ENCODE measurements at places on chromosomes 2 and 18.

- no peak for DNase-seq
Observed at GRCh38 chr2:190569994-190570755, 35.7 kb upstream of the NEMP2 start.

- DNase-seq = peak; percentile 51
Observed at GRCh38 chr2:187614756-187615155, 60.5 kb upstream of the TFPI start.

DNA sequence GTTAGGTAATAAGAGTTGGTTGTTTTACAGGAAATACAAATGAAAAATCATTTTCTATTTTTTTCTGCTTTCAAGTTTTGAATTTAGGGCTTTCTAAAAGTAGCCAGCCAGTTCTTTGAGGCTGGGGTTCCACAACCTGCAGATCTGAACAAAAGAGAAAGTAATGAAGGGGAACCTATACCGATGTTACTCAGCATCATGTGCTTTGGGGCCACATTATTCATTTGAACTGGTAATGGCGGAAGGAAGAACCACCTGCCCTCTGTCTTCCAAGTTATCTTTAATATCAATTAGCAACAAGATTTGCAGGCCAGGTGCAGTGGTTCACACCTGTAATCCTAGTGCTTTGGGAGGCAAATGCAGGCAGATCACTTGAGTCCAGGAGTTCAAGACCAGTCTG is 12.9 kb upstream of the MRO start:
- no peak for DNase-seq

DNA sequence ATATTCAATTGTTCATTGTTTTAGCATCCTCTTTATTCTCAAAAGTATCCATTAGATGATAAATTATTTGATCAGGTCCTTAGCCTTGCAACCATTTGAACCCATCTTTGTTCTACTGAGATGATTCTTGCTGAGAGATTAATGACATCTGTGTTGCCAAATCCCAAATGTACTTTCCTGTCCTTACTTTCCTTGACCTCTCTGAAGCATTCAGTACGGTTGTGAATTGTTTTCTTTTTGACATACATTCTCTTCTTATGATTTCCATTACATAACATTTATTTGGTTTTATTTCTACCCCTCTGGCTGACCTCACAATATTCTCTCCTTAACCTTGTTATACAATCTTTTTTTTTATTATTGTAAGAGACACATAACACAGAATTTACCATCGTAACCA is 1058.6 kb upstream of the CNTNAP5 start:
- DNase-seq = no peak

DNA sequence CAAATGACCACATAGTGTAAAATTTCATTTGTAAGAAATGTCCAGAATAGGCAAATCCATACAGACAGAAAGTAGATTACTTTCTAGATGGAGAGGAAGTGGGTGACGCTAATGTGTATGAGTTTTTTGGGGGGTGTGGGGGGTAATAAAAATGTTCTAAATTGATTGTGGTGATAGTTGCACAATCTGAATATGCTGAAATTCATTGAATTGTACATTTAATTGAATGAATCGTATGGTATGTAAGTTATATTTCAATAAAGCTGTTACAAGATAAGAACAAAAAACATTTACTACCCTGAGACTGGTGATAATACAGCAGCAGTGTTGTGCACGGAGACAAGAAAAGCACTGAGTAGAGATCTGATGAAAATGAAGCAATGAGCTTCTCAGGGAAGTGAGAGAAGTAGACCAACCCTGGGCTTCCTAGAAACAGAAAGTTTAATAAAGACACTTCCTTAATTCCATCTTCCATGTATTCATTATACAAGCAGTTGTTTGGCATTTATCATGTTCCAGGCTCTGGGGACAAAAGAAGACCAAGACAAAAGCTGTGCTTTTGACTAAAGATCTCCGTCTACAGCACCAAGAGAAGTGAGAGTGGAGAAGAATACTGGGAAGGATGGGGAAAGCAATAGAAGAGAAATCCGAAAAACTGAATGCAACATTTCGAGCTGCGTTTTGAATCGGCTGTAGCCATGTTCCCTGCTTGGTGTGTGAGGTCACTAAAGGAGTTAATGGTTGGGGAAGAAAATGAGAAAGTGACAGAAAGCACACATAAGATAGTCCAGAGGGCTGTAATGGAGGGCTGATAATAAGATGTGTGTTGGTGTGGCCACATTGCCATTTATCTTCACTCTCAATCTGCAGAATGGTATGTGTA is 1.8 kb upstream of the PDE11A start:
- DNase-seq = no peak

DNA sequence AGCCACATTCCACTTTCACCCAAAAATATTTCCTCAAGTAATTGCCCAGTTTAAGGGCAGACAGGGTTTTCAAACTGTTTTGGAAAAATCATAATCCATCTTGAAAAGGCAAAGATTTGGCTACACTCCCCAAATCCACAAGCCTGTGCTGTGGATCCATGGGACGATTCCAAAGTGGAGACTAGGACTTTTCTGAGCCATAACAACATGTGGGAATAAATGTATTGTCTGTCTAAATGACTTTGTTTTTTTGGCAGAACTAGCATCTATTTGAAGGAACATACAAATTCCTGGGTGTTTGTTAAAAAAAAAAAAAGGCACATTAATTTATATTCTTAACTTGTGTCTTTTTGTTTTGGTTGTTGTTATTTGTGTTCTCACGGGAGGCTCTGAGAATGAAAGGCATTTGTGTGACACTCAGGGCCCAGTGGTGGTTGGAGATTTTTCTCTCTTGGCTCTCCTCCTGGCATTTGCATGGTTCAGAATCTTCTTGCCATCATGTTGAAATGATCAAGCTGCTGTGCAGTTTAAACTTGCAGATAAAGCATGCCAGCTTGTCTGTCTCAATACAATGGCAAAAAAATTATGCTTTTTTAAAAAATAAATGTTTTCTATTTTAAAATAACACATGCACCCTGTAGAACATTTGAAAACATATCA is 277.4 kb downstream of the EN1 start:
- no peak for DNase-seq

DNA sequence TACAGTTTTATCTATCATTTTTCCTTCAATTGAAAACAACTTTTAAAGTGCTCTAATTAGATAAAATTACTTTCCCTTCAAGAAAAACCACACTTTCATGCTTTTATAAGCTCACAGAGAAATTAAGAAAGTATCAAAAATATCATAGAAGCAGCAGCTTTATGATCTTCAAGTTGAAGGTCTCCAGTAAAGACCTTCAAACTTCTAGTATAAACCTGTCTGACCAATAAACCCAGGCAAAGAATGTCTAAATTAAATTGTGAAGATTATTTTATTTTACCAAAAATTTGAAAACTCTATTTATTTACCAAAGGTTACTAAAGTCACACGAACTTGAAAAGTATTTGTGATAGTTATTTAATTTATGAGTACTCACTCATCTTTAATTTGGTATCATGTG is 9.3 kb upstream of the SCTR start:
- no peak for DNase-seq

GRCh38 chr2:128492966-128493811 is 174.5 kb upstream of the HS6ST1 start:
- no peak for DNase-seq

- no peak for DNase-seq
Observed at GRCh38 chr18:55448420-55448819, 139.6 kb downstream of the TCF4 start.

DNA sequence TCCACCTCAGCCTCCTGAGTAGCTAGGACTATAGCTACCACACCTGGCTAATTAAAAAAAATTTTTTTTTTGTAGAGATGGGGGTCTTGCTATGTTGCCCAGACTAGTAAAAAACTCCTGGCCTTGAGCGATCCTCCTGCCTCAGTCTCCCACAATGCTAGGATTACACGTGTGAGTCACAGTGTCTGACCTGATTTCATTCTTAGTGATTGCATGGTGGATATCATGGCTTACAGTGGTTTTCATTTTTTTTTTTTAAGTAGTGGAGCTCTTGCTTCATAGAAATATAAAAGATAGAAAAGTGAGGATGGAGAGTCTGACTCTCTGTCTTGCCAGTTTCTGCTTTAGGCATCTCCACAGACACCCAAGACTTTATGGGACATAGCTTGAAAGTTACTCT is 83.6 kb downstream of the CDC42EP3 start:
- DNase-seq = no peak

DNA sequence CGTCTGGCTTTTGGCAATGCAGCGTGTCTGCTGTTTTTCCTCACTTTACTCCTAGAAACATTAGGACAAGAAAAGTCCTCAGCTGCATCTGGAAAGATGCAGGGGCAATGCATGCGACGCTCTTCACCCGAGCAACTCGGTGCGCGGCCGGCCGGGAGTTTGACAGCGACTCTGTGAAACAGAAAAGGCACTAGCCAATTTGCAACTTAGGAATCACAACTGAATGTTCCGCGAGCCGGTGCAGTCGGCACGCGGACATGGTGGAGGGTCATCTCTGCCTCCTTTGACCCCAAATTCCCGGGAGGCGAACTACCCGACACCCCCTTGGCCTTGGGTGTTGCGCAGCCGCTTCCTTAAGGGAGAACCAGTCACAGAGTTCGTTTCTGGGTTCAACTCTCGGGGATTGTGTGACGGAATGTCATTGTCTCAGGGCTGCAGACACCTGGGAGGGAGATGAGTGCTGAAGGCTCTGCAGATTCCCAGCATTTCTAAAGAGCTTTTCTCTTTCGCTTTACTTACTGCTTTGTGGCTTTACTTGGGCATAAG is 9.8 kb downstream of the NR4A2 start:
- DNase-seq = no peak

DNA sequence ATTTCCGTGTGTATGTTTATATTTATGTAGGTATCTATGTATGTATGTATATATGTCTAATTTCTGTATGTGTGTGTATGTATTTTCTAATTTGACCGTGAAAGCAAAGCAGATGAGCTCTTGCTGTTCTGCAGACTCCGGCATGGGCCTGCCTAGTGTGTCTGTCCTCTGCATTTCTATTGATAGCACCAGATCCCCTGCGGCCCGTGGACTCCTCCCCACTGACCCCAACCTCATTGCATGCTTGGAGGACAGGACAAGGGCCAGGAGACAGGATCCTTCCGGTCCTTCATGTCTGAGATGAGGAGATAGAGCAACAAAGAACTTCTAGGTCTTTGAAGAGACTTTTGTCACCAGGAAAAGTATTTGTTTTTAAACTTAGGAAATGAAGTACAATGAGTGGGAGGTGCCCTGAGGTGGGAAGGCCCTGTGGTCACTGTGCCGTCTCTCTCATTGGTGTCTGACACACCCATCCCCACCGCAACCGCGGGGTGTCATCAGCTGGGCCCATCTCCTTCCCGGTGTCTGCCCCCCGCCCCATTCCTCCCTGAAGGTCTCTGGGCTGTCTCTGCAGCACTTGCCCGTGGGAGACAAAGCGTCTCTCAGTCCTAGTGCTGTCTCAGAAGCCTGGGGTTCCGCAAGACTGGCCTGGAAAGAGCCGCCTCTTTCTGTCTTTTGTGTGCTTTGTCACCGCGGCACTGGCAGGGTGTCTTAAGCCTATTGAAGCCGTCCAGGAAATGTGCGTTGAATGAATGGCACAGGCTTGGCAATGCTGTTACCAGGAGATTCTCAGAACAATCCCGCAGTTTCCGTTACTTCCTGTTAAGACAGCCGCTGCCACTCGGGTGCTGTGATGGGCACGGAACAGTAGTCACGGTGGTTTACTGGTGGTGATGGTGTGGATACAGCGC is 216.4 kb downstream of the AGAP1 start:
- DNase-seq = no peak

DNA sequence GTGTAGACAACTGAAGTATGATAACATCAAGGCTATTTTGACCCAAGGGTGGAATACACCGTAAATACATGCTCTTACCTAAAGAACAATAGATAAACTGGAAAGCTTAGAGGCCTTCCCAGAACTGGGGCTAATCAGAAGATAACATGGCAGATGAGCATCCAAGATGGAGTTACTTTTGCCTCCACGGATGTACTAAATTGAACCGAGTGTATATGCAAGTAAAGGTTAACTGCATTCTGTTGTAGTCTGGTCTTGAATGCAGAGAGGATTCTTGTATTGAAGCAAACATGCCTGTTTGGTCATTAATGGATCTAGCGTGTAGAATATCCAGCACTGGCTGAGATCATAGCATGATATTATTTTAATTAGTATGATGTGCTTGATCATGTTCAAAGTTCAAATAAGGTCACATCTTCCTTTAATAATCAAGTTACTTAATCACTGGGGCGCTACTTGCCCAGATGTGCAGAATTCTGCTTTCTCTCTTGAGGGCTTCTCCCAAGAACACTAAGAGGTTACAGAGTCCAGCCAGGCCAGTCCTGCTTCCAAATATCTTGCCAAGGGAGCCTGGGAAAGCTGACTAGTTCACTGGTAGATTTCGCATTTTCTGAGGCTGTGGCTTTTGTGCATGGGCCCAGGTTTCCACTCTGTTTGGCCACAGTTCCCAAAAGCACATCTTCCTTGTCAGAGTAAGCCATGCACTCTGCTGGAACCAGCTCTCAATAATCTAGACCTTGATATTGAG is 37.5 kb upstream of the ACSL3 start:
- DNase-seq = no peak

DNA sequence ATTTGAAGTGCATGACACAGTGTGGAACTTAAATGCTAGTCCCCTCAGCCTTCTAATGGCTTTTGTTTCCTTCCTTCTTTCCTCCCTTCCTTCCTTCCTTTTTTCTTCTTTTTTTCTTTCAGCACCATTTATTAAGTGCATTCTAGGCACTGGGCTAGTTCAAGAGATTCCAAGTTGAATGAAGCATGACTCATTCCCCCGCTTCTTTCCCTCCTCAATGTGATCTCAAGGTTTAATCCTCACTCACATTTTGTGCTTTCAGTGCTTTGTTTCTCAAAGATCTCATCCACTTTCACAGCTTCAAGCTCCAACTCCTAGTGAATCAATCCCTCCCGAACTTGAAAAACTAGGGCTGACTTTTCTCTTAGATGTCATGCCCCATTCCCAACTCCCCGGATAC is 90.1 kb downstream of the LBH start:
- no peak for DNase-seq

DNA sequence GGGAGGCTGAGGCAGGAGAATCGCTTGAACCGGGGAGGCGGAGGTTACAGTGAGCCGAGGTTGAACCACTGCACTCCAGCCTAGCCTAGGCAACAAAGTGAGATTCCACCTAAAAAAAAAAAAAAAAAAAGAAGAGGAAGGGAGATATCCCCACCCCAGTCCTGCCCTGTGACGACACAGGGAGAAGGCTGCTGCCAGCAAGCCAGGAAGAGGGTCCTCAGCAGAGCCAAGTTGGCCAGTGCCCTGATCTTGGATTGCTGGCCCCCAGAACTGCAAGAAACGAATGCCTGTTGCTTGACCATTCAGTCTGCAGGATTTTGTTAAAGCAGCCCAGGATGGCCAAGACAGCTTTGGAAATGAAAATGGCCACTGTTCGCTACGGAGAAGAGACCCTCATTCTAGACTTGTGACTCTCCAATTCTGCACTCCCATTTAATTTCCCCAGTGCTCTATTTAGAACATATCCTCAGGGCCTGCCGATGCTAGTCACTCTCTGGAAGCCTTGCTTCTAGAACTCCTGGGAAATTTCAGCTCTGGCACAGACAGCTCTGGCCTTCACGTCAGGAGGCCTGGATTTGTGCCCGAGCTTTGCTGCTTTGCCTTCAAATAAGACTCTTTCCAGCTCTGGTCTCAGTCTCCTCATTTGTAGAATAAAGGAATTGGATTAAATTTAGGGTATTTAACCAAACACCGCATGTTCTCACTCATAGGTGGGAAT is 15.7 kb upstream of the AMMECR1L start:
- DNase-seq = no peak
